Fibroblast of mammary gland (primary cell): ENCODE measurements at places on chromosomes 1 and 21.

DNA sequence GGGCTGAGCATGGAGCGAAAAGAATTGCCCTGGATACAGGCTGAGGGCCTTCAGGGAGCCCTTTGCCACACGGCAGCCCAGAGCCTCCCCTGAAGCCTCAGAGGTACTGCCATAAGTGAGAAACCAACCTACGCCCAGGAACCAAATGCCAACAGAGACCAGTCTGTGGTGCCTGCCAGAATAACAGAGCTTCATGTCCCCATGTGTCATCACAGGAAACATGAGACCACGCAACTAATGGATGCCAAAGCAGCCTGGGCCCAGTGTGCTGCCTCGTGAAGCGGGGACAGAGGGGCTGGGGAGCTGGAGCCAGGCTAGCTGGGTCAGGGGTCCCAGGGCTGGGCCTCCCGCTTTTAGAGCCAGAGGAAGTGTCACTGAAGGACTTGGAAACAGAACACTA, 18.7 kb upstream of the STUM start:
- no peak for DNase-seq

GRCh38 chr1:115726161-115726560, 42.4 kb downstream of the CASQ2 start:
- no peak for DNase-seq

GRCh38 chr21:34846601-34847112, 177.9 kb downstream of the CLIC6 start:
- DNase-seq: peak; percentile 88

GRCh38 chr1:169877800-169878491, 15.8 kb downstream of the SCYL3 start:
- DNase-seq: peak; percentile 78

DNA sequence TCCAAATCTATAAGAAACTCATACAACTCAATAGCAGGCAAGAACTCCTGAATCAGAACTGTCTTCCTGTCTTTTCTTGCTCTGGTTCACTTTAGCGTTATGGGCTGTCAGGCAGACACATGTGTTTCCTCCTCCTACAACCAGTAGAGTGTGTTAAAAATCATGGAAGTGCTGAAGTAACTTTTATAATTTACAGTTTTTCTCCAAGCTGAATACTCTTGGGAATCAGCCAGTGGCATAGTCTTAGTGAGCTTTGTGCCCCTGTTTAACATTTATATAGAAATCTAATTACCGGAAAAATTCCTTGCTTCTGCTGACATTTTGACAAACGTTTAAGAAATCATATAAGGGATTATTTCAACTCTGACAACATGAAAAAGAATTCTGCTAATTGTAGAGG, 113.1 kb upstream of the RGS18 start:
- DNase-seq: no peak

DNA sequence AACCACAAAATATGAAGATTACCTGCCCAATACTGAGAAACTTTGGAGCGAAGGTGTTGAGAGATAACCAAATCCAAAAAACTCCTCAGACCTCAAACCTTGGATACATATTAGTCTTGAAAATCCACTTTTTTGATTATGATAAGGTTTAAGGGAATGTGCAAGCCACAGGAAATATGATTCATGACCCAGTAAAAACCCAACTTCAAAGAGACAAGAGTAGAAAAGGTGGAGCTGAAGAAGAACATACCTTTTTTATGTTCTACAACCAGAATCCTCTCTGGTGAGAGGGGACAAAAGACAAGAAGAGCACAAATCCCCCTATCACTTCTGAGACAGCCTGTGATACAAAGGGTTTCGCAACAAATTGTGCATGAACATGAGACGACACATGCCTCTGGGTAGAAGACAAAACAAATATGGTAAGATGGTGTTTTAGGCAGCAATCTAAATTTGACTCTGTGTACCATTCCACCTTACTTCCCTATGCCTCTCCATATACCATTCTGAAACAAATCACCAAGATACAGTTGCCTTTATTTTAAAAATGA, 37.3 kb downstream of the COL24A1 start:
- no peak for DNase-seq

- DNase-seq: no peak
These were observed 116.7 kb downstream of the DMRTB1 start for GRCh38 chr1:53575955-53576320.

DNA sequence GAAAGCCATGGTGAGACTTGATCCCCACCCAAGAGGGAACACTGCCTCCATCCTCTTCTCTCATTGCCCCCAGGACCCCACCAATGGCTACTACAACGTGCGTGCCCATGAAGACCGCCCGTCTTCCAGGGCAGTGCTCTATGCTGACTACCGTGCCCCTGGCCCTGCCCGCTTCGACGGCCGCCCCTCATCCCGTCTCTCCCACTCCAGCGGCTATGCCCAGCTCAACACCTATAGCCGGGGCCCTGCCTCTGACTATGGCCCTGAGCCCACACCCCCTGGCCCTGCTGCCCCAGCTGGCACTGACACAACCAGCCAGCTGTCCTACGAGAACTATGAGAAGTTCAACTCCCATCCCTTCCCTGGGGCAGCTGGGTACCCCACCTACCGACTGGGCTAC, 86.1 kb upstream of the CD1D start:
- DNase-seq: no peak

GRCh38 chr1:8312235-8313218, 5.4 kb upstream of the SLC45A1 start:
- DNase-seq: no peak

DNA sequence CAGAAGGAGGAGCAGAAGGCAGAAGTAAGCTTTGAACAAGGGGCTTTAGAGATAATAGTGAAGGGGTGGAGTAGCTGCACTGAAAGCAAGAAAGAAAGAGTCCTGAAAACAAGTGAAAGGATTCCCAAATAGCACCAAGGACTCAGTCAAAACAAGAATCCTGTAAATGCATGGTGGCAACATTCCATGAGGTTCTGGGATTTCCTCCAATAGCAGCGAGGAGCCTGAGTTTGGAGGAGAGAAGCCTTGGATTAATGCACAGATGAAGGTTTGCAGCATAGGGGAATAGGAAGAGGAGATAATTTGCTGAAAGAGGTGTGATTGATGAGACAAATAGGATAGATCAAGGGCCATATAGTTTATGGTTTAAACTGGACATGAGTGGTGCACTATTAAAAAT, 10.9 kb downstream of the KRTAP22-2 start:
- DNase-seq: no peak

GRCh38 chr1:50658459-50659076, 235.3 kb upstream of the DMRTA2 start:
- peak; percentile 42 for DNase-seq

DNA sequence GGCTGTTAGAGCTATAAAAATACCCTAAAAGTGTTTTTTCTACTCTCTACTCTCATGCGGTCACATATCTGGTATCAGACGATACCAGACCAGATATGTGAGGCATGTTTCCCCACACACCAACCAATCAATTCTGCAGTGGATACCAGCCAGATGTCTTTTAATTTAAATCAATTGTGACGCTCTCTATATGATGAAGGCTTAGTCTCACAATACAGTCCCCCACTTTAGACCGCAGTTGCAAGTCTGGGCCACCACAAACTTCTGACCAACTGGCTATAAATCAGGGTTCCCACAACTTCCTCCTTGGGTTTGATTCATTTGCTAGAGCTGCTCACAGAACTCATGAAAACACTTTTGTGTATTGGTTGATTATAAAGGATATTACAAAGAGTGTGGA, 586.1 kb upstream of the ZP4 start:
- no peak for DNase-seq

DNA sequence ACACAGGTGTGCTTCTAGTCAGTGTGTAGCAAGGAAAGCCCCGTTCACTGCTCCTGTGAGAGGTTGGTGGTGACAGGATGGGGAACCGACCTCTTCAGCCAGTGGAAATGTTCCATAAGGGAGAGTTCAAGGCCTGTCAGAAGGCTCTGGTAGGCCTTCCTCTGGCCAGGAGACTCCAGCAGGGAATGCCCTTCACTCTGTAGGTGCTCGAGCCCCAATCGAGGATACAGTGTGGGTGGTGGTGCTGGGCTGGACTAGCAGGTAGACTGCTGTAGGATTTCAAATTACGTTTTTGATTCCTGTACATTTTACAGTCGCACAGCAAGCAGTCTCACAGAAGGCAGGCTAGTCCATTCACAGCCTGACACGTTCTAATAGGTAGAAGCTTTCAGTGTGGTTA, 37.8 kb downstream of the NCF2 start:
- no peak for DNase-seq

GRCh38 chr1:183023146-183023600, at the start of gene LAMC1:
Gene LAMC1 (plus strand): TSS chr1:183023420. CDS start chr1:183023717, 297 bp downstream.
- peak; percentile 78 for DNase-seq

DNA sequence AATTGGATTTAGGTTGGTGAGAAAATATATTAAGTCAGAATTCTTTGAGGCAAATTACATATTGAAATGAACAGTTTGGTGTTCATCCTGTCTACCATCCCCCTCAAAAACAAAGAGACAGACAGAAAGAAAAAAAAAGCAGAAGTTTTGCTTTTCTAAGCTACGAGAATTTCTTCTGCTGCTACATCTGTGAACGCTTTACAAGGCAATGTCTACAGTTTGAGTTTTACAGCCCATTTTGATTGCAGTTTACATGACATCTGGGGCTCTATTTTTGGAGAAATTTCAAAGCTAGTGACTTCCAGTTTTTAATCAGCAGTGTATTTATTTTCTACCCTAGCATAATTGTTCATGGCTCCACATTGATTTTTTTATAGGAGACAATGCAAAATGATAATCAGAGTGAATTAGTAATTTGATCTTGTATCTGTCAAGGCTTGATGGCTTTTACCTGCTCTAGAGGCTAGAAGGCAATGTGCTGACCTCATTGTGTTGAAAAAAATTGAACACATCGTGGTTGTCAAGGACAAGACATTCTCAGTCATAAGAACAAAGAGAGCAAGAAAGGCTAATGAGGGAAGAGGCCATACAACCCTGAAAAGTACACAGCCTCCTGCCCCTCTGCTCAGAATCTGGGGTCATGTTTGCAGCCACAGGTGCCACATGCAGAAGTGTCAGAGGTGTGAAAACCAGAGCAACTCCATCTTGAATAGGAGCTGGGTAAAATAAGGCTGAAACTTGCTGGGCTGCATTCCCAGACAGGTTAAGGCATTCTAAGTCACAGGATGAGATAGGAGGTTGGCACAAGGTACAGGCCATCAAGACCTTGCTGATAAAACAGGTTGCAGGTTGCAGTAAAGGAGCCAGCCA, 201.0 kb upstream of the CAMK1G start:
- no peak for DNase-seq

- no peak for DNase-seq
These were observed 2.7 kb downstream of the HUNK start for GRCh38 chr21:31875496-31876015.

DNA sequence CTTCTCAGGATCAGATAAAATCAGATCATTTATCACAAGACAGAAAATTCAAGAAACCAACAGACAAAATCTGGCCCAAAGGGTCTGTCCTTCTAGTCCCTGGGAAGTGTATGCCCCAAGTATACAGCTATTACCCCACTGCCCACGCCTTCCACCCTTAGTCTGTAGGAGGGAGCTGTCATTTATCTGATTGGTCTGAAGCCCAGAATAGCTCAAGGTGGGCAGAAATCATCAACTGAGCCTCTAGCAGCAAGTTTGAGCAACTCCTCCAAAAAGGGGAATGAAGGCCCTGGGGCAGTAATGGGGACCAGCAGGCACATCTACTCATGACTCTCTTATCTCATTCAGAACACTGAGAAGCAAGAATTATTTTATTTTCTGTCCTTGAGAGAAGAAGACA, 126.9 kb downstream of the MATN1 start:
- DNase-seq: no peak

DNA sequence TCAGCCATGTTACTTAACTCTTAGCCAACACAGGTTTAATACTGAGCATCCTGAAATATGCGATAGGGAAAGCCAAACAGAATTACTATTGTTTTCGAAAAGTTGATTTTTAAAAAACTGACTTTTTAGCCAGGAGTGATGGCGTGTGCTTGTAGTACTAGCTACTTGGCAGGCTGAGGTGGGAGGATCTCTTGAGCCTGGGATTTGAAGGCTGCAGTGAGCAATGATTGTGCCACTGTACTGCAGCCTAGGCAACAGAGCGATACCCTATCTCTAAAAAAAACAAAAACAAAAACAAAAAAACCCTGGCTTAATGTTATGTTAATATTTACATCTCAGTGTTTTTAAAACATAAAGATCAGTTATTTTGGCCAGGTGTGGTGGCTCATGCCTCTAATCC, 16.7 kb downstream of the NMNAT1 start:
- DNase-seq: no peak

DNA sequence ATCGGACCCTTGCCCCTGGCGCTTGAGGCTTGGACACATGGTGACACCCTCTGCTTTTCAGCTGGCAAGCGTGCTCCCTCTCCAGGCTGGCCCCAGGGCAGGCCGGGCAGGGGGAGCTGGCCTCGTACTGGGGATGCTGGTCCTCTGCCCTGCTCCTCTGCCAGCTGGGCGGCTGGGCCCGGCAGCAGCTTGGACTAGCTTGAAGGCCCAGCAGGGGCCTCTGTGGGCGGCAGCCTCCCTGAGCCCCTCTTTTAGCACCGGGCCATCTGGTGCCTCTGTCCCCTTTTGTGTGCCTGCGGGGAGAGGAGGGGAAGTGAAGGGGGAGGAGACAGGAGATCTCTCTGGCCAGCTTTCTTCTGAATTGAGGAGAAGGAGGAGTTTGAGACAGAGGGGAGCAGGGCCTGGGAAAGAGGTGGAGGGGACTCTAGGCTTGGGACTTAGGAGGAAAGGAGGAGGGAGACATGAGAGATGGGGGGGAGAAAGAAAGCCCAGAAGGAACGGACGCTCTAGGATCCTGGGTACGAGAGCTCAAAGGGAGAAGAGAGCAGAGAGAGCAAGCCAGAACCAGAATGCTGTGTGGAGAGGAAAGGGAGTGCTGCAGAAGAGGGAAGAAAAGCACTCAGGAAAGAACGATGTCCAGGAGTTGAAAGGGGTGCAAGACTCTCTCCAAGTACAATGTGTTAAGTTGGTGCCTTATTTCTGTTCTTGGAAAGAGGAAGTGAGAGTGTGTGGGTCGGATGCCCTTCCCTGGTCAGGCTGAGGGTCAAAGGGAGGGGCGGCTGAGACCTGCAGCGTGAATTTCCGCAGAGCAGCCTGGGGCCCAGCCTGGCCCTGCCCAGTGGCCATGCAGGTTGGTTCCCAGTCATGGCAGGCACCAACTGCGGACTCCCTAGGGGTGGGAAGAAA, 40.3 kb downstream of the IER5 start:
- DNase-seq: no peak

GRCh38 chr1:45266151-45266801, 59.9 kb upstream of the ZSWIM5 start:
- DNase-seq: peak; percentile 84

GRCh38 chr1:18249631-18250030, 142.0 kb downstream of the IGSF21 start:
- DNase-seq: no peak

DNA sequence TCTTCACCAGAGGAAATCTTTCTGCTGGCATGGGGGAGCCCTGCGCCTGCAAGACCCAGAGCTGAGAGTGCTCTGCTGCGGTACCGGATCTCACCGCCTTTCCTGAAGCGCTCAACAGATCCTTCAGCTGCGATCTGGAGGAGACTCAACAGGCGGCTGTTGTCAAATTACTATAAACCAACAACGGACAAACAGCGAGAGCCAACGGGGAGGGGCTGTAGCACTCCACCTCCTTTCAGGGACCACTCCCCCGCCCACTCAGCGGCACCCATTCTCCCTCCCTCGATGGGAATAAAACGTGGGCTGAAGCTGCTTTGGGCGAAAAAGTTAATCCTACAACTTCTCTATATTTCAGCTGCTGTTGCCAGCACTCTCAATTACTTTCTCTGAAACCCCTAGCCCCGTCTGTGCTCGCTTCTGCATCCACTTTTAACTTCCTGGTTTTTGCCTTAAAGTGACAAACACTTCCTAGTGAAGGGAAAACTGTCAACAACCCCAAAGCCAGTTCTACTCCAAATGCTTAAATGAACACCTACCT, at the start of gene FMO5:
FMO5 (minus strand) TSS at position 147 of the 538 bp plus-strand sequence. CDS start 310 bp downstream, outside the sequence.
- DNase-seq: peak; percentile 71
